ENCODE measurements at places on chromosomes 3 and 15.

GRCh38 chr3:169404520-169404890 is 259.0 kb downstream of the MECOM start:
- no peak for DNase-seq

DNA sequence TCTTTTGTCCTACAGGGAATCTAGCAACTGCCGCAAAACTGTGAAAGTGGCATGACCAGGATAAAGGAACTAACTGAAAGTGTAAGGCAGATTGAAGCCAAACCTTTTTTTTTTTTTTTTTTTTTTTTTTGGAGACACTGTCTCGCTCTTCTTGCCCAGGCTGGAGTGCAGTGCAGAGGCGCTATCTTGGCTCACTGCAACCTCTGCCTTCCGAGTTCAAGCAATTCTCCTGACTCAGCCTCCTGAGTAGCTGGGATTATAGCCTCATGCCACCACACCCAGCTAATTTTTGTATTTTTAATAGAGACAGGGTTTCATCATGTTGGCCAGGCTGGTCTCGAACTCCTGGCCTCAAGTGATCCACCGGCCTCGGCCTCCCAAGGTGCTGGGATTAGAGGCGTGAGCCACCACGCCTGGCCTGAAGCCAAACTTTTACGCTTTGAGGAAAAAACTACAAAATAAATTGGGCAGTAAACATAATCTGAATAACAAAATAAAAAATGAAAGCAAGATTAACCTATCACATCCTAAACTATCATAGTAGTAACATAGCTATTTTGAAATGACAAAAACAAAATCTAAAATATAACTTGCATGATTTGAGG is 9.7 kb downstream of the SLTM start:
- no peak for DNase-seq

- DNase-seq: no peak
Observed at GRCh38 chr15:101180620-101181307, 71.1 kb downstream of the CHSY1 start.

DNA sequence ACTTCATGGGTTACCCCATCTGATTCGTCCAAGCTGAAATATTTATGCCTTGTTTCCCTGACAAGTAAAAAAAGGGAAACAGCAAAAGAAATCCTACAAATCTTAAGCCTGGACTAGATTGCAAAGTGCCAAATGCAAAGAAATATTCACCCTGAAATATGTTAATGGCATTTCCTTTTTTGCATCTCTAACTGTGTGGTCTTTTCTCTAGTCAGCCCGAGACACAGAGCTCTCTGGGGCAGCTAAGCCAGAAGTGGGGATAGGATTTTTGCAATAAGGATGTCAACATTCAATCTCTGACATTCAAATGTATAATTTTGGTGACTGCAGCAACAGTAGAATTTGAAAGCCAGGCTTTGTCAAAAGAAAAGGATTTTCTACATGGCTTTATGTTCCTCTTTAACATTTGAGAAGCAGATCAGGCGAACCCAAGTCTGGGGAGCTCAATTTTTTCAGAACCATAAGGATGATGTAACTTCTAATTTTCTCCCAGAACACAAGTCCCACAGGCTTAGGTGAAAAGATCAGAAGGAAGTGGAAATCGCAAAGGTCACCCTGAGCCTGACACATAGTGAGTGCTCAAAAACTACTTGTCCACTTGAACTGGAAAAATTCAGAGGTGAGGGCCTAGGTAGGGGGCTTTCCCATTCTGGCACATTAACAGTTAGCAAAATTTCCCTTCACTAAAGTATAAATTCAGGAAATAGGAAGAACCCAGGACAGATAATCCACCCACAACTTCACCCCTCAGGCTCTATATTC is 28.2 kb upstream of the KCNMB3 start:
- no peak for DNase-seq

DNA sequence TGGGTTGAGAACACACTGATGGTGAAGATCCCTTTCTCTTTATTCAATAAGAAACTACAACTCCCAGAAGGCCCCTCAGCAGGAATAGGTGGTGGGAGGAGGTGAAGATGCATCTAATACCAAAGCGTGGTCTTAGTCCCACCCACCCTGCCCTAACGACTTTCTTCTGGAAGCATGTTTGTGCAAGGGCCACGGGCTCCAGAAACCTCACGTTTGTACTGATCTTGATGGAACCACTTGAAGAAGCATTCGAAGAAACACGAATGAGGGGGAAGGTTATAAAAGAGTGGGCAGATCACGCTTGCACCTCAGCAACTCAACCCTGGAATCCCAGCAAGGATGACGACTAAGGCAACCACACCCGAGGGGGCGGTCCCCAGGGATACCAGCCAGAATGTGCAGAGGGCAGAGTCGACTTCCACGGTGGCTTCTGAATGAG is 10.6 kb upstream of the SLC25A36 start:
- DNase-seq: no peak

DNA sequence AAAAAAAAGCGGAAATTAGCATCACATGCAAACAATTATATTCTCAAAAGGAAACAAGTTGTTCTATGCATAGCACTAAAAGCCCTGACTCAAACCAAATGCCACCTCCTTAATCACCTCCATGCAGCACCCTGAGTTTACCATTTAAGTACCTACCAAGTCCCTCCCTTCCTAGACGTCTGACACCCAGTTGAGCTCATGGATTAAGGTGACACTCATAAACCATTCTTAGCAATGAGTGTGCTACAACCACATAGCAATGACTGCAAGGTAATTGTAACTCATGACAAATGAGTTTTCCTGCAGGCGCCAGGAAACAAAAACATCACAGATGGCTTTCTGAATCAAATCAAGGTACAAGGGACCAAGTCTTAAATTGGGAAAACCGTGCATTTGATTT is 32.0 kb downstream of the WWTR1 start:
- no peak for DNase-seq

GRCh38 chr3:142723968-142724681 is at the start of gene TRPC1:
TSS of gene TRPC1 (plus strand) at chr3:142724034. CDS start at chr3:142724560, 526 bp downstream.
- peak; percentile 66 for DNase-seq

- no peak for DNase-seq
Observed at GRCh38 chr15:89998141-89998661, 2.9 kb upstream of the ZNF710 start.

DNA sequence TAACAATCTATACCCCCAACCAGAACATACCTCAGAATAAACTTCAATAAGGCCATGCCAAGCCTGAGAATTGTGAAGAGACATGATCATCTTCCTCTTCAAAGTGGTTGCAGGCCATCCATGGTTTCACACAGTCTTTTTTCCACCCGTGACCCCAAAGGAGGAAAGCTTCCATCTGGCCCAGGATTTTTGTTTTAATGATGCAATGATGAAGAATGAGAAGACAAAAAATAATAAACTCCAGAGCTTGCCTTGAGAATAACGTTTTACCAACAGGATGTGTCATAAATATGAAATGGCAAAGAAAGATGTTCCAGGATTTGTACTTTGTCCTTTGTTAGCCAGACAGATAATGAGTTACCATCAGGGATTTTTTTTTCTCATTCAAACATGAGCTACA is 201.9 kb downstream of the WNT5A start:
- no peak for DNase-seq

DNA sequence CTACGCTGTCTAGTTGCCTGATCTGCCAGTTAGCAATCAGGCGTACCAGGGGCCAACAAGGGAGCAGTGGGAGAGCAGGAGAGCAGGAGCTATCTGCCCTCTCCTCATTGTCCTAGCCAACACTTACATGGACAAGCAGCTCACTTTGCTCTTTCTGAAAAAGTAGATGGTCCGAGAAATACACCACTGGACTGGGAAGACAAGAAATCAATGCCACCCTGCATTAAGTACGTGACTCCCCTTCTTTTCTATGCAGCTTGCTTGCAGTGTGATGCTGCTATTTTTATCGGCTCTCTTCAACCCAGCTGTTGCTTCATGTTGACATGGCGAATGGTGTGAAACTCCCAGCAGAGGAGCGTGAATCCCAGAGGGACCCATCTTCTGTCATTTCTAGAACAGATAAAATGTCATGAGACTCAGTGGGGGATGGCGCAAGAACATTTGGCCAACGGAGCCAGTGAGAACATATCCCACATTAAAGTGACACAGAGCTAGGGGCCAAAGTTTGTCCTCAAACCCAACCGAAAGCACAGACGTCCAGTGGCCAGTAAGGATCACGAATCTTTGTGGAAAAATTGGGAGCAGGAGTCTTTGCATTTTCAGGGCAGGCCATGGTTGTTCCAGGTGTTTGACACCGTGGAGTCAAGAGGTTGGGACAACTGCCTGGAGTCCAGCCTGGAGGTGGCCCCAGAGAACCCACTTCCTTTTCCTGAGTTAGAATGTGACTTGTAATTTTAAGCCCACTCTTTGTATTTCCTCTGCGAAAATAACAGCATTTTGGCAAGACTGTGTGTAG is 53.7 kb upstream of the MEF2A start:
- DNase-seq: no peak

DNA sequence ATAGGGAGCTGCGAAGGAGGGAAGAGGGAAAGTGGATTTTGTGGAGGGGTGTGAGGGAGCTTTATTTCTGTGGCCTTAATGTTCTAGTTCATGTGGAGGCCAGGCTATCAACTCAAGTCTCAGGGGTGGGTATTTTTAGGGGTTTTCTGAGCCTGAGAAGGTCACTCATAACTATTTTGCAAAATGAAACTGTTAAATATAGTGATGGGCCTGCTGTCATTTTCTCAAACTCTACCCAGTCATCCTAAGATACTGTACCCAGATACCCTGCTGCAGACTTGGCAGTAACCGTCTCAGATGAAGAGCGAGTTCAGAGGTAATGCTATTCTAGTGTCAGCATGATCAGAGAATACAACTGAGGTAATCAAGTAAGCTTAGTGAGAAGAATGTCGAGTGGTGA is 545.0 kb upstream of the TBL1XR1 start:
- no peak for DNase-seq

- no peak for DNase-seq
Observed at GRCh38 chr3:177190756-177191681, 6.3 kb downstream of the TBL1XR1 start.

GRCh38 chr3:14725564-14726440 is 50.9 kb downstream of the C3orf20 start:
- DNase-seq: no peak

GRCh38 chr3:113245761-113246161 is 34.4 kb downstream of the BOC start:
- DNase-seq: no peak

DNA sequence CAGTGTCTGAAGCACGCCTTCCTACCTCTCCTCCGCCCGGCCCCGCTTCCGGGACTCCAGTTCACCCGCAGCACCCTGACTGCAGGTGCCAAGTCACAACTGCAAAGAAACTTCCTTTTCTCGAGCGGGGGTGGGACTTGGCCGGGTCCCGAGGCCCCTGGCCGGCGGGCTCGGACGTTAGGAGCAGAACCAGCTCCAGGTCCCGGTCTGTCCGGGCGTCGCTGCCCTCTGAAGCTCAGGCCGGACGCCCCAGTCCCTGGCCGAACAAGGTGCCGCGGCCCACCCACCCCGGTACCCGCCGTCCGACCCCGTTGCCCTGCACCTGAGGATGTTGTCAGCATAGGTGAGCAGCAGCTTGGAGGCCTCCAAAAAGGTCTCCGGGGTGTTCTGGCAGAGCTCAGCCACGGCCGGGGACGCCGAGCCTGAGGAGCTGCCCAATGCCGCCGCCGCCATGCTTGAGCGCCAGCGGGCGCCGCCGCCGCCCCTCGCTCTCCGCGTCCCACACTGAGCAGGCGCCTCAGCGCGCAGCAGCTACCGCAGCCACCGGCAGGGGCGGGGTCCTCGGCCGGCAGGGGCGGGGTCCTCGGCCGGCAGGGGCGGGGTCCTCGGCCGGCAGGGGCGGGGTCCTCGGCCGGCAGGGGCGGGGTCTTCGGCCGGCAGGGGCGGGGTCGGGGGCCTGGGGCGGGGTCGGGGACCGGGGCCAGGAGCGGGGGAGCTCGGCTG is at the start of gene NGLY1:
Gene NGLY1, minus strand, starts transcription at position 506 of the 723 bp plus-strand sequence. Its CDS starts 53 bp downstream, at position 453.
- DNase-seq: peak; percentile 83

- DNase-seq: no peak
Observed at GRCh38 chr15:71191296-71191695, 76.0 kb downstream of the THSD4 start.

- DNase-seq: no peak
Observed at GRCh38 chr3:171829841-171830517, 13.2 kb upstream of the TMEM212 start.
